ENCODE measurements at places on chromosomes 3 and 15.

DNA sequence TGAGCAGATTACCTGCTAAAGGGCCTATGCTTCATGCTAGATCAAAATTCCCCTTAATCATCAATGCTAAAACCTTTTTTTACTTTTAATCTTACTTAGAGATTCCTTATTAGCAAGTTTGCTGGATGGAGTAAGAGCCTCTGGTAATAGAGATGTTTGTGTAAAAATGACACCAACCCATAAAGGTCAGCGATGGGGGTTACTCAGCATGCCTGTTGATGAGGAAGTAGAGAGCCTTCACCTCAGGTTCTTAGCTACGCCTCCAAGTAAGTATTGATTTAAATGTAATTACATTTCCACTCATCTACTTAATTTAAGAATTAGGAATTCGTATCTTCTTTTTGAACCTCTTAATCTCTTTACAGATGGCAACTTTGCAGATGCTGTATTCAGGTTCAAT is 38.8 kb downstream of the DNAJC13 start:
- no peak for DNase-seq

GRCh38 chr3:77807312-77807711 is 767.4 kb downstream of the ROBO2 start:
- DNase-seq = no peak

- no peak for DNase-seq
Measured at GRCh38 chr3:149816311-149816710, 3.3 kb downstream of the RNF13 start.

- no peak for DNase-seq
Measured at GRCh38 chr3:113241292-113242095, 30.1 kb downstream of the BOC start.

DNA sequence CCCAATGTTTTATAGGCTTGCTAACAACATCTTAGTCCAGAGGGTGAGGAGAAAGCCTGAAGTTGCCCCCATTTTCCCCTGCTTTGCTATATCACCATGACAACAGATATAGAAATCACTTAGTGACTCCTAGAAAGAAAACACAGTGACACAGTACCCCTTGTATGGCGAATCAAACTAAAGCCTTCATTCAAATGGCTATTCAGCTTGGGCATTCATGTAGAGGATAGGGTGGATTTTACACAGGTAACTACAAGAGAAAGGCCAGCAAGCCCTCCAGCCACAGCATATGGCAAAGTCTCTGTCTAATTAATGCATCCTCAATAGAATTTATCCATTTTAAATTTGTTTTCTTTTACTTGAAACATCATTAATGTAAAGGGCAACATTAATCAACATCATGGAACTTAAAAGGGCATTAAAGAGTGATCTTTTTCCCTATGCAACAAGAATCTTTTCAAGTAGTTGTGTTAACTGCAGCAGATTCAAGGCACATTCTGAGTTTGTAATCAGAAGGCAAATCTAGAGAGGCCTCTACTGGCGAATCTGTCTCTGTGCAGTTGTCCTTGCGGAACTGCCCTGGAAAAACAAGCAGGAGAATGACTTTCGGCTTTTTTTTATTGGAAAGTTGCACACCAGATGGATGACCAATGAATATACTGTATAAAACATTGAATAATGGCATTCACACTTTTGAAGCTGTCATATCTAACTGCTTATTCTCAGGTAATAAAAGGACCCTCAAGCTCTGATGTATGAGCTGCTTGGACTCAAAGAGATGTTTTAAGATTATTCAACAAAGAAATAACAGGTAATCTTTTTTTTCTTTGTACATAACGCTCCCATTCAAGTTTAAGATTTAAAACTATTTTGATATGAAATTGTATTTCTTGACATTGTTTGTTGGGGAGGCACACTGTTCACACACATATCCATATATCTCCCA is 621.7 kb upstream of the AGTR1 start:
- no peak for DNase-seq

DNA sequence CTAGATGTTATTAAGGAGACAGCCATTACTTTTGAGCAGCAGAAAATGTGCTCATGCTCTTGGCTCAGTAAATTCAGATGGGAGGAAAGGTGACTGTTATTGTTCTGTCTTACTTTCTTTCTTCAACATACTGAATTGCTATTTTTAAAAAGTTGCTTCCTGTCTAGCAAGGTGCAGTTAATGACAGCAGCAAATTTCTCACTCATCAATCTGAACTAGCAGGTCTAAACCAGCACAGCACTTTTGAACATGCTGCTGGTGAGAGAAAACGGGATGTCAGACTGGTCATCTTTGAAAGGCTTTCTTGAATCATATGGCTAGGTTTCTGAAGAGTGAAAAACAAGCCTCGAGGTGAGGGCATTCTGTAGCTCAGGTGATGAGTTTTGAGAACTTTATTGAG is 384.7 kb downstream of the MFSD1 start:
- DNase-seq = no peak

DNA sequence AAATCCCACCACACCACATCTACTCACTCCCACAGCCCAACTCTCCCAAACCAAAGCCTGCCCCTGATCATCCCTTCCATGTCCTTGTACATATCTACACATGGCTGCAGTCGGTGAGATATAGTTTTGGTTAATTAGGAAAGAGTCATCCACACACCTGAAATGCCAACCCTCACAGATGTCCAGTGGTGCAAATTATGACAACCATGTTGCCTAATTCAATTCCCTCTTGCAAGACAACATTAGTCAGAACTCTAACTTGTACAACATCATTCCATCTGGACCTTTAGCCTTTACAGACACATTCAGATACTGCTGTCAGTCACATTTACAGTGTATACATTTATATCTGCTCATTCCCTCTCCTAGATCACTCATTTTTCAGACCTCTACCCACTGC is 41.2 kb downstream of the TUBGCP4 start:
- DNase-seq = no peak

GRCh38 chr15:87268675-87269074 is 987.9 kb downstream of the NTRK3 start:
- DNase-seq = no peak

DNA sequence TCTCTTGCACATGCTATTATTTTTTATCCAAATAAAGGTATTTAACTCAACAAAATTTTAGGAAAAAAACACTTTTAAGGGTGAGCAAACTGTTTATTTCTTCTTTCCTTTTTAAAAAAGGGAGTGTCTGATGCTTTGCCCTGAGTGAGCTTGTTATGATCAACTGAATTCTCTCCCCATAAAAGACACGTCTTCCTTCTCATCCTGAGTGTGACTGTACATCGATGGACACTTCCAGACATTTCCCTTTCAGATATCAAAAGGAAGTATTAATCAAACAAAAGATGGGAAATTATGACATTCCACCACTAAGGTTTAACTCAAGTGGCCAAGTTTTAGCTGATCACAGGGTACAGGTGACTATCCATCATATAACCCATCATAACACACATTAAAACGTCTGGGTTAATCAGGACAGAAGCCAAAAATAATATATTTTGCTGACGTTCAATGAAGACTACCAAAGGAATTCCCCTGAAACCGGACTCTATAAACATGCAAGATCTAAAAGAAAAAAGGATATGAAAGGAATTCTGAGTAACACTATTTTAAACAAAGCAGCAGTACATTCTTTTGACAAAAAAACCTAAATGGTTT is 354.8 kb downstream of the MECOM start:
- DNase-seq = no peak

- DNase-seq = no peak
Measured at GRCh38 chr3:5309171-5309570, 121.7 kb downstream of the EDEM1 start.

DNA sequence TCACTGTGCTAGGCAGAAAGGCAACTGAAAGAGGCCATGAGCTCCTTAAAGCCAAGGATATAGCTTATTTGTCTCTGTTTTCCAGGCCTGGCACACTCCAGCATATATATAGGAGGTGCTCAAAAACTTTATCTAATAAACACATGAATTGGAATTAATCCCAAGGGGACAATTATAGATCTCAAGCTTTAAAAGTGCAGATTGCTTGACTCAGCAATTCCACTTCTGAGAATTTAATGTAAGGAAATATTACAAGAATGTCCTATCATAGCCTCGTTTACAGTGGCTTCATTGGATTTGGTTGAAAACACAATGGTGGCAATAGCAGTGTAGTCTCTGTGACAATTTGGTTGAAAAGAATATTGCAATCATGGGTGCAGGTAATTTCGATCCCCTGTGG is 267.3 kb downstream of the SHQ1 start:
- DNase-seq = no peak
